Mesothelial cell of epicardium (in vitro differentiated cells): ENCODE measurements at places on chromosomes 3 and 15. TPM values are rescaled to one million over a fixed set of nuclear protein-coding genes. Genes with fewer than 3 reads are reported as not detected.
A peak's percentile ranks its signal among the peaks of the same experiment; 100 is the strongest.

WHAMM gene
- total RNA-seq, result 8.8 to 9.4 TPM (median 9.3 TPM) in 3 replicates

SRGAP3 gene
- 61.3 to 68.6 TPM (median 65.6 TPM) in 3 replicates for total RNA-seq

GRCh38 chr3:53680028-53680427 lies 166.2 kb downstream of the CHDH start:
- peak; percentile 61 for DNase-seq

- DNase-seq, result no peak
These were observed 10.6 kb downstream of the B4GALT4 start for GRCh38 chr3:119230071-119230470.

THBS1 gene
- total RNA-seq, result 332 to 367 TPM (median 337 TPM) in 3 replicates

PLA2G4E gene
- not detected in 3 replicates for total RNA-seq
